Right atrium auricular region (tissue), 2 donors: ENCODE measurements at places on chromosomes 7 and 10.

- no peak overlapping the region for H3K27ac ChIP-seq
- no peaks in the 10 kb centered on the region for H3K36me3 ChIP-seq
- H3K27me3 ChIP-seq: no peaks in the 10 kb centered on the region
- no peaks in the 10 kb centered on the region for H3K4me1 ChIP-seq
- DNase-seq: no peak
- H3K4me3 ChIP-seq: no peak overlapping the region
Measured at GRCh38 chr10:7484456-7485243, 73.8 kb upstream of the SFMBT2 start.

GRCh38 chr10:129961157-129961701 is 2.8 kb downstream of the EBF3 start:
- peaks cover 8% of the 10 kb centered on the region for H3K27me3 ChIP-seq
- peak overlapping the region; percentile 85 for H3K27ac ChIP-seq
- peak overlapping the region; percentile 68 for H3K4me3 ChIP-seq
- H3K4me1 ChIP-seq: no peaks in the 10 kb centered on the region

GRCh38 chr7:130814778-130815335 is 80.8 kb upstream of the KLF14 start:
- H3K4me3 ChIP-seq: no peak overlapping the region
- H3K36me3 ChIP-seq: no peaks in the 10 kb centered on the region
- no peaks in the 10 kb centered on the region for H3K4me1 ChIP-seq
- DNase-seq: no peak
- no peak overlapping the region for H3K27ac ChIP-seq

GRCh38 chr10:126156012-126156411 is 232.3 kb downstream of the ADAM12 start:
- no peak for DNase-seq
- no peak overlapping the region for H3K4me3 ChIP-seq
- H3K4me1 ChIP-seq: peaks cover 11% of the 10 kb centered on the region
- no peak overlapping the region for H3K27ac ChIP-seq

DNA sequence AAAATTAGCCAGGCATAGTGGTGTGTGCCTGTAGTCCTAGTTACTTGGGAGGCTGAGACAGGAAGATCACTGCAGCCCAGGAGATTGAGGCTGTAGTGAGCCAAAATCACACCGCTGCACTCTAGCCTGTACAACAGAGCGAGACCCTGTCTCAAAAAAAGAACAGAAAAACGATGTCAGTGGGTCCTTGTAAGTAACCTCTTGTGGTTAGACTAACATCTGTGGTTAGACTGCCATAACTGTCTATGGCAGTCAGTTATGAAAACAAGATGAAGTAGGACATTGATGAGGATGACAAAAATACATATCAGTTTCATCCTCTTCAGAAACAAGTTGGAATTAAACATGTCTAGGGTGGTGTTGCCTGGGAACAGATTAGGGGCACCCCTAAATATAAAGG is 53.3 kb downstream of the AKAP9 start:
- no peaks in the 10 kb centered on the region for H3K27me3 ChIP-seq
- no peaks in the 10 kb centered on the region for H3K4me1 ChIP-seq
- H3K4me3 ChIP-seq: no peak overlapping the region
- no peak overlapping the region for H3K27ac ChIP-seq
- H3K36me3 ChIP-seq: peaks cover 43% of the 10 kb centered on the region

GRCh38 chr10:95290461-95291364 is at the start of gene PDLIM1:
Gene PDLIM1, minus strand, starts transcription at chr10:95291003. Its CDS starts 88 bp downstream, at chr10:95290915.
- H3K36me3 ChIP-seq: no peaks in the 10 kb centered on the region
- H3K27ac ChIP-seq: peak within 1 kb of the TSS; percentile 94
- no peaks in the 10 kb centered on the region for H3K27me3 ChIP-seq
- peak; percentile 72 for DNase-seq

GRCh38 chr7:104275900-104276299 is 52.5 kb upstream of the LHFPL3 start:
- no peak overlapping the region for H3K4me3 ChIP-seq
- no peak for DNase-seq
- no peaks in the 10 kb centered on the region for H3K27me3 ChIP-seq
- H3K36me3 ChIP-seq: no peaks in the 10 kb centered on the region

GRCh38 chr10:77442699-77443189 is 194.9 kb downstream of the KCNMA1 start:
- DNase-seq: no peak
- H3K4me1 ChIP-seq: no peaks in the 10 kb centered on the region
- H3K27ac ChIP-seq: no peak overlapping the region
